Lung (tissue), 17 donors: ENCODE measurements at places on chromosomes 3 and 15.
A peak's percentile ranks its signal among the peaks of the same experiment; 100 is the strongest.

GRCh38 chr15:88574655-88575054 lies 28.2 kb upstream of the DET1 start:
- DNase-seq = peak; percentile 4

GRCh38 chr3:37987751-37988179 lies 2.8 kb upstream of the VILL start:
- no peak for DNase-seq

GRCh38 chr3:168220556-168220955 lies 124.8 kb upstream of the GOLIM4 start:
- no peak for DNase-seq

GRCh38 chr15:77528968-77529319 lies 103.8 kb downstream of the LINGO1 start:
- DNase-seq = peak; percentile 75

DNA sequence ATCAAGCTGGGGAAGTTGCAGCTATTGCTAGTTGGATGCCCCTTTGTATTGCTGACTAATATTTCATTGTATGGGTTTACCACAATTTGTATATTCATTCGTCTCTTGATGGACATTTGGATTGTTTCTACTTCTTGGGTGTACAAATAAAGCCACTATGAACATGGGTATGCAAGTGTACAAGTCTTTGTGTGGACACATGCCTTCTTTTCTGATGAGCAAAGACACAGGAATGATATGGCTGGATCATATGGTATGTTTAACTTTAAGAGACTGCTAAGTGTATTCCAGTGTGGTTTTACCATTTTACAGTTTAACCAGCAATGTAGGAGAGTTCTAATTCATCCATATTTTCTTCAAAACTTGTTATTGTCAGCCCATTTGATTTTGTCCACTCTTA lies 32.2 kb downstream of the NECTIN3 start:
- no peak for DNase-seq

DNA sequence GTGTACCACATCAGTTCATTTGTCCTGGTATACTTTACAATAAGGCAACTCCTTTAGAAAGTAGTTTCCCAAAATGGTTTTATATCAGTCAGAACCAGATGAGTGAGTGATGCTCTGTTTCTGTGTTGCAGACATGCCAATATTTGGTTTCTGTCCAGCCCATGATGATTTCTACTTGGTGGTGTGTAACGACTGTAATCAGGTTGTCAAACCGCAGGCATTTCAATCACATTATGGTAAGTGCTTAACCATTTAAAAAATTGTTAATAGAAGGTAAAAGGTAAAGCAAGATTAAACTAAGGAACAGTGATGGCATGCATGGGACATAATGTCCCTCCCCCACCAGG lies 40.0 kb upstream of the SCAANT1 start:
- no peak for DNase-seq

DNA sequence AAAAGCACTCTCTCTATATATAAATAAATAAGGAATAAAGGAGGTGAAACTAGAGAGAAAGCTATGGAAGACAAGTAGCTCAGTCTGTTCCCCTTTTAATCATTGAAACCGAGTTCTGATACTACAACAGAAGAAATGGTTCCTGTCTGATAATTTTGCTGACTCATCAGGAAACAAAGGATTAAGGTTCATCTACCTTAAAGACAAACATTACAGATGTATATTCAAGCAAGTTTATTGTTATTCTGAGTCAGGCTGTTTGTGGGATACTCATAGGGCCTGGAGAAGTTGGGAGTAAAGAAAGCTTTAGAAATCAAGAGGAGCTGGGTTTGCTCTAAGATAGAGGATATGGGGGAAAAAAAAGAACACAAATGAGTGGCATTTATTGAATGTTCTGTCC lies 566.0 kb downstream of the ROBO2 start:
- no peak for DNase-seq

- no peak for DNase-seq
Observed at GRCh38 chr3:100407977-100408532, 6.7 kb downstream of the LNP1 start.

GRCh38 chr15:96348112-96349027 lies 17.9 kb downstream of the NR2F2 start:
- peak; percentile 66 for DNase-seq

- DNase-seq = no peak
Observed at GRCh38 chr3:175378348-175378747, 519.2 kb downstream of the NAALADL2 start.

GRCh38 chr3:52791928-52792327 lies 2.7 kb upstream of the ITIH3 start:
- DNase-seq = no peak
